Activated T-helper 9 cell treated with anti-CD3 and anti-CD28 coated beads, Interleukin-2, amount 50 U/mL, for 16 hours (primary cell): ENCODE measurements at places on chromosomes 12 and 14.
A peak's percentile ranks its signal among the peaks of the same experiment; 100 is the strongest.

- no peak for DNase-seq
Measured at GRCh38 chr12:108911915-108912314, 32.0 kb downstream of the DAO start.

- no peak for DNase-seq
Measured at GRCh38 chr14:33404964-33405574, 466.4 kb downstream of the NPAS3 start.

DNA sequence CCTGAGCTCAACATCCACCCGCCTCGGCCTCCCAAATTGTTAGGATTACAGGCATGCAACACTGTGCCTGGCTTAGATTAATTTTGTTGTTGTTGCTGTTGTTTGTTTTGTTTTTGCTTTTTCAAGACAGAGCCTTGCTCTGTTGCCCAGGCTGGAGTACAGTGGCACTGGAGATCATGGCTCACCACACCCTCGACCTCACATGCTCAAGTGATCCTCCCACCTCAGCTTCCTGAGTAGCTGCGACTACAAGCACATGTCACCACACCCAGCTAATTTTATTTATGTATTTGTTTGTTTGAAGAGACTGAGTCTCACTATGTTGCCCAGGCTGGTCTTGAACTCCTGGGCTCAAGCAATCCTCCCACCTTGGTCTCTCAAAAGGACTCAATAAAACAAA, 26.7 kb downstream of the CRY1 start:
- DNase-seq: no peak

DNA sequence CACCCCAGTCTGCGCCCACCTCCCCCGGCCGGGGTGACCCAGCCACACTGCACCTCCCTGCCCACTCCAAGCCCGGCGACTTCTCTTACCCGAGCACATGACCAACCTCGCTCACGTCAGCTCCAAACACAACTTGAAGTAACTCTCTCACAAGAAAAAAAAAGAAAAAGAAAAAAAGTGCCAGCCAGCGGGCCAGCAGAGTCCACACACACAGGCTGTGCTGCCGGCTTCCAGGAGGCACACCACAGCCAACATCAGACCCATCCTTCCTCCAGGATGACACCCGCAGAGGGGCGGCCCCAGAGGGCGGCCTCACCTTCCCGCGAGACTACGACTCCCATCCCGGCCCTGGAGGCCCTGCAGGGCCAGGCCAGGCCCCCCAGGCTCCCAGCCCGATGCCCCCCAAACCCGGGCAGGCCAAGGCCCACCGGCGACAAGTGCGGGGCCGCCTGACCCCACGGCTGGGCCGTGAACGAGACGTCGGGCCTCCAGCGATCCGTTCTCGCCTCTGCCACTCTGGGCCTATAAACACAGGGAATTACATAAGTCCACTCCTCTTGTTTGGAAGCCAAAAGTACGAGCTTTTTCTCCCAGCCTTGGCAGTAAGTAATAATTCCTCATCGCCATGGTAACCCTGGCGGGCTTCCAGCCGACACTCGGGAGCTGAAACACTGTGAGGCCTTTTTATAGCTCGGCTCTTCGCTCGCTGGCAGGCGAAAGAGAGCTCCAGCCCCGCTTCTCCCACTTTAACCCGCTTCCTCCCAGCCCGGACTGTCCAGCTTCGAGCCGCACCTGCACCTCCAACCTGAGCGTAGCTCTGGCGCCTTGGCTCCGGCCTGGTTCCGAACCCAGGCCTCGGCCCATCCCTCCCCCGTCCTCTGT, 49.1 kb downstream of the NCOR2 start:
- DNase-seq: no peak

GRCh38 chr12:39426636-39427240, 16.2 kb downstream of the KIF21A start:
- no peak for DNase-seq

- DNase-seq: no peak
Measured at GRCh38 chr12:105676694-105677093, 346.2 kb downstream of the C12orf75 start.

- no peak for DNase-seq
Measured at GRCh38 chr14:33978892-33979612, 28.2 kb upstream of the EGLN3 start.

- DNase-seq: no peak
Measured at GRCh38 chr12:74204236-74204635, 333.4 kb upstream of the ATXN7L3B start.

DNA sequence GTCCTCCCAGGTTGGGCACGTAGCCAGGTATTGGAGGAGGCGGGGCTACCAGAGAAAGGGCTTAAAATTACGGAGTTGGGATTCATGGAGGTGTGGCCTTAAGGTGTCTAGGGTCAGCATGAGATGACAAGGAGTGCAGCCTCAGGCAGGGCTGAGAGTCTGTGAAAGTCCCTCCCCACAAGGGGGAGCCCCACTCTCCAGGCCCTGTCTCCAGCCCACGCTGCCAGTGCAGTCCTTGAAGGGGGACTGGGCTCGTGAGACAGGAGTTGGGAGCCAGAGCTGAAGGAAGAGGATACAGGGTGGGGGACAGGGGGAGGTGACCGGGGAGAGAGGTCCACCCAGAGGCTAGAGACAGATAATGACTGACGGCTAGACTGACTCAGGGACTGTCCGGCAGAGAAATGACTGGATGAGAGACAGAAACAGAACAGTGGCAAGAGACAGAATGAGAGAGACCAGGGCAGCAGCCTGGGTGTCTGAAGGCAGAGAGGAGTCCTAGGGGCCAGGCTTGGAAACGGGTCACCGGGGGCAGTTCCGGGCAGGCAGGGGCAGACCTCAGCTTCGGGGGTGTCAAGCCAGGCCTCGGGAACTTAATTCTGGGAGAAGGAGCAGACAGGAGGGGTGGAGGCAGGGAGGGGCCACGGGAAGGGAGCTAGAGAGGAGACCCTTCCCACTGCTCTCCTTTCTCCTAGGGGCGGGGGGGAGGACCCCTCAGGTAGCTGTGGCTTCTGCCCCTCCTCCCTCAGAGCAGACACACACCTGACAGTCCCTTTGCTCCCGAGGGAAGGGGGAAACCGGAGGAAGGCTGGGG, 970 bp downstream of the CDH24 start:
- DNase-seq: peak; percentile 54

GRCh38 chr14:104665657-104666522, 23.5 kb upstream of the INF2 start:
- no peak for DNase-seq

DNA sequence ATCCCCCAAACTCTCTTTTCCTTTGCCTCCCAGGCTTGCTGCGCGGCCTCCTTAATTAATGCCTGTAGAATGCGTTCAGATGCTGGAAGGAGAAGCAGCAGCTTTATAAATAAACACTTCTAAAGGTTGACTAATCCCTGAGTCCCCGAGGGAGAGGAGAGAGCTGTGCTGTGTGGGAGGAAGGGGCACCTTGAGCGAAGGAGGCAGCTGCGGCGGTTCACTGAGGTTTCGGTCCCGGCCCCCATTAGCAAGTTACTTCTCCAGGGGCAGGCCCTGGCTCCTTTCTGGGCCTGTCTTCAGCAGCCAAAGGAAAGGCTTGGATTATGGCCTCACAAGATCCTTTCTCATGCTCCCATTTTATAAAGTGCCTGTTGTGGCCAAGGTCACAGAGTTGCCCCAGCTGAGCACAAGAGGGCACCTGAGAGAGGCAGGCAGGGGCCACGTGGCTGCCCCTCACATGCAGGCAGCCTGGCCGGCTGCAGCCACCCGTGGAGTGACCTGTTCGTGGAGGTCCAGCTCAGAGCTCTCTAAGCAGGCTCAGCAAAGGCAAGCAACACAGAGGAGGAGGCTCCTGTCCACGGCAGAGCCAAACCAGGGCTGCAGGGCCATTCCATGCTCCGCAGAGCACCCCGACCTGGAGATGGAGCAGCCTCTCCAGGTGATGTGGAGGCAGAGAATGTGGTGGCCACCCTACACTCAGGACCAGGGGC, 15.0 kb upstream of the CACNA2D4 start:
- DNase-seq: no peak

GRCh38 chr14:93859957-93860356, 67.2 kb upstream of the FAM181A start:
- no peak for DNase-seq

DNA sequence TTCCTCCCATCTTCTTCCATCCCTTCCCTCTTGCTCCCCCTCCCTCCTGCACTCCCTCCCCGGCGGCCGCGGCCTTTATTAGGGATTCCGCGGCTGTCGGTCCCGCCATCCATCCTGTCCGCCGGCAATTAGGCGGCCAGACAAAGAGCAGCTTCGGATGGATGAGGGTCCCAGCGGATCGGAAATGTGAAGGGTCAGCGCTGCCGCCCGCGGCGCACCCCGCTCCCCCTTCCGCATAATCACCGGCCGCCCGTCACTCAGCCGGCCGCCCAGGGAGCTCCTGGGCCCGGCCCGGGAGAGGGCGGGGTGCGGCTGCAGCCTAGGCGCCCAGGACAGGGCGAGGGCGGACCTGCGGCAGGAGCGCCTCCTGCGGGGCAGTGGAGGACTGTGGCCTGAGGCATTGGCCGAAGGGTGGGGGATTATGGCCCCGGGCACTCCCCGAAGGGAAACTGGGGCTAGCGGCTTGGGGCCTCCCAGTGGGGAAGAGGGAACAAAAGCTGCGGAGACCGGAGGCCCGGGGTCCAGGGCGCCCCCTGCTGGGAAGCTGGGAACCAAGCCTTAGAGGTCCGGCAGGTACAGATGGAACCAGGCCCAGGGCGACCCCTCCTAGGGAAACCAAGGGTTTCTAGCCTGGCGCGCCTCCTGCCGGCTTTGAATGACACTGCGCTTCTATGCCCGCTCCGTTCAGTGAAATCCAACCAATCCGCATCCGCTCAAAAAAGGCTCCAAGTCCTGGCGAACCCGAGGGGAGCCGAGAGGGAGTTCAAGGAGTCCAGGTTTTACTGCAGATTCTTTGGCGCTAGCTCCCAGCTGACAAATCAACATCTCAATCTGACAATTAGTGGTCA, 4.4 kb upstream of the DNAJC22 start:
- peak; percentile 68 for DNase-seq

GRCh38 chr12:97666263-97666662, 203.7 kb downstream of the RMST start:
- DNase-seq: no peak

- DNase-seq: no peak
Measured at GRCh38 chr14:97058074-97058467, 260.9 kb downstream of the VRK1 start.

DNA sequence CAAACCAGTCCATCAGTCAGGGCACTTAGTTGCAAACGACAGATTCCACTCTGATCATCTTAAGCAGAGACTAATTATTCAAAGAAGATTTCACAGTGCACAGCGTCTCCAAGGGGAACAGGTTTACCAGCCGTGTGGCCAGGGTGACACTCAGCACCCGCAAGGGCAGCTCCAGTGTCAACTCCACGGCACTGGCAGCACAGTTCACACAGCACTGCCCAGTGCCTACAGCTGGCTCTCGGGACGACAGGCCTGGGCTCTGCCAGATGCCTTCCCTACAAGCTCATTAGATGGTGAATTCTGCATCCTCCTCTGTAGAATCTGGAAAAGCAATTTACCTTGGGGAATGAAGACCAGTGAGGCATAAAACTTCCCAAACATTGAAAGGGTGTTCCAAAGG, 4.9 kb downstream of the OR10P1 start:
- DNase-seq: no peak

DNA sequence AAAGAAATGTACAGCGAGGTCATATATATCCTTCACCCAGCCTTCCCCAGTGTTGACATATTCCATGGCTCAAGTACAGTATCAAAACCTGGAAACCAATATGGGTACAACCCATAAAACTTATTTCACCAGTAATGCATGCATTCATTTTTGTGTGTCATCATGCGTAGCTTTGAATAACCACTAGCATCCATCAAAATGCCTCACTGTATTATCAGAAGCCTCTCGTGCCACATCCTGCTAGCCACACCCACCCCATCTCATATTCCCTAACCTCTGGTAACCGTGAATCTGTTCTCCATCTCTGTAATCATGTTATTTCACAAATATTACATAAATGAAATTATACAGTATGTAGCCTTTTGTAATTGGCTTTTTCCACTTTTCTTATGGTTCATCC, 314.3 kb downstream of the RAD51B start:
- DNase-seq: no peak

DNA sequence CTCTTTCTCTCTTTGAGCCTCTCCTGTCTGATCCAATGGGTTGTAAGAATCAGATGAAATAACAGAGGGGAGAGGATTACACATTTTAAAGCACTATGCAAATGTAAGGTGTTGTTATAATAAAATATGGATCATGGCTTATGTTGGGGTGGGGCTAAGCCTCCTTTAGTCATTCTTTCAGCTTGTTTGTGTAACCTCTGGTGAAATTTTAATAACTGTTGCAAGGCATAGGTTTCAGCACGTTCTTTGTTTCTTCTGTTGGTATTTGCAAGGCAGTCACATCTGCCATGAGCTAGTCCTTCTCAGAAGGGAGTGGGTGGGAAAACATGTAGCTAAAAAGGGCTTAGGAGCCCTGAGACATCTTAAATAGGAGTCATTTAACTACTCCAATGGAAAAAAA, 74.8 kb upstream of the FRMD6 start:
- no peak for DNase-seq

GRCh38 chr12:40203060-40203430, 21.8 kb upstream of the LRRK2 start:
- no peak for DNase-seq

GRCh38 chr14:69263771-69264170, 3.8 kb downstream of the GALNT16 start:
- DNase-seq: no peak

DNA sequence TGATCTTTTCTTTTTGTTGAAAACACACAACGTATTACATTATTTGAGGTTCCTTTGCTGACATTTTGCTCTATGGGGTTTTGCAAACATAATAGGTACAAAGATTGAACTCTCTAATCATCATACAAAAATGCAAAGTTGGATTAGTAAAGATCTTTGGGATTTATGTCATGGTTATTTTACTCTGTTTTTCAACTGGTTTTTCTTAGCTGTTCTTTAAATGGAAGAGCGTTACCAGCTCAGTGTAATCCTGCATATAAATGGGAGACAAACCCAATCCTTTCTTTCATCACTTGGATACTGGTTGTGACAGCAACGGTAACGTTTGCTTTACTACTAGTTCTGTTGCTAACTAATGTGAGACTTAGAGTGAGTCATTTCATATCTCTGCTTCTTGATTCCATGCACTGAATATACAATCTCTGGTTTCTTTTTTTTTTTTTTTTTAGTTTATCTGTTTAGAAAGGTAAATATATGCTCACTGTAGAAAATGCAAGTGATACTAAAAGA, 104.9 kb upstream of the NOVA1 start:
- no peak for DNase-seq

GRCh38 chr14:56207626-56208292, 89.5 kb downstream of the PELI2 start:
- DNase-seq: no peak

DNA sequence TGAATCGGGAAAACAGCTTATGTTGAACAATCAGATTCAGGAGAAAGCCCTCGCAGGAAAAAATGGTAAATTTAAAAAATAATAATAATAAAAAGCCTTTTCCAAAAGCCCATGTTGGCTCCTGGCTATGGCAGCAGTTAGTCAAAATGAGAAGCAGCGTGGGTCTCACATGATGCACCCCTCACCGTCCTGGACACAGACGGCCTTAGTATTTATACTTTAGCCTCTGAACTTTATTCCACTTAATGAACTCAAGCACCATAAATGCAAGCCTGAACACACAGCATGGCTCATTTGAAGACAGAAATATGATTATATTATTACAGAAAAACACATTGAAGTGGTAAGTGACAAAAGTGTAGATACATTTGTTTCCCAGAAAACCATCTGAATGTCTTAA, 160.9 kb downstream of the RIMBP2 start:
- DNase-seq: no peak
